Right renal cortex interstitium (tissue), 3 donors: ENCODE measurements at places on chromosomes 7 and 10. TPM values are rescaled to one million over a fixed set of nuclear protein-coding genes. Genes with fewer than 3 reads are reported as not detected.

GRCh38 chr7:144027070-144027469 lies 21.7 kb upstream of the OR2A5 start:
- DNase-seq = peak; percentile 4

GRCh38 chr10:117920956-117921355 lies 125.8 kb downstream of the RAB11FIP2 start:
- DNase-seq = no peak

DNA sequence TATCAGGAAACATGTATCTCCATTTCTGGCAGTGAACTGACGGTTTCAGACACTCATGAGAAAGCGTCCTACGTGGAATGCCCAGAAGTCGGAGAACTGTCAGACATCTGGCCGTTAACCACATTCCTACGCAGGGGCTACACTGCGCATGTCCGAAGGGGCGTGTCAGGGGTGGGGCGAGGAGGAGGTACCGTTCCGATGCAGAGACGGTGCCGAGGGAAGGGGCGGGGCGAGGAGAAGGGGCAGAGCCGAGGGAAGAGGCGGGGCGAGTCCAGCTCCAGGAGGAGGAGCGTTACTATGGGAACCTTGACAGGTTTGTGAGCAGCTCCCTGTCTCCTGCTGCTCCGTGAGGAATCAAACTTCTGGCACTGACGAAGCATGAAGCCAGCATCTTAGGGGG lies 366.9 kb upstream of the NUPR2 start:
- no peak for DNase-seq

AOC1 gene
- 41.9 TPM for polyA plus RNA-seq

TAS2R3 gene
- polyA plus RNA-seq = 0.51 TPM

- DNase-seq = no peak
These were observed 5.0 kb downstream of the DOCK1 start for GRCh38 chr10:126910196-126910595.

DNA sequence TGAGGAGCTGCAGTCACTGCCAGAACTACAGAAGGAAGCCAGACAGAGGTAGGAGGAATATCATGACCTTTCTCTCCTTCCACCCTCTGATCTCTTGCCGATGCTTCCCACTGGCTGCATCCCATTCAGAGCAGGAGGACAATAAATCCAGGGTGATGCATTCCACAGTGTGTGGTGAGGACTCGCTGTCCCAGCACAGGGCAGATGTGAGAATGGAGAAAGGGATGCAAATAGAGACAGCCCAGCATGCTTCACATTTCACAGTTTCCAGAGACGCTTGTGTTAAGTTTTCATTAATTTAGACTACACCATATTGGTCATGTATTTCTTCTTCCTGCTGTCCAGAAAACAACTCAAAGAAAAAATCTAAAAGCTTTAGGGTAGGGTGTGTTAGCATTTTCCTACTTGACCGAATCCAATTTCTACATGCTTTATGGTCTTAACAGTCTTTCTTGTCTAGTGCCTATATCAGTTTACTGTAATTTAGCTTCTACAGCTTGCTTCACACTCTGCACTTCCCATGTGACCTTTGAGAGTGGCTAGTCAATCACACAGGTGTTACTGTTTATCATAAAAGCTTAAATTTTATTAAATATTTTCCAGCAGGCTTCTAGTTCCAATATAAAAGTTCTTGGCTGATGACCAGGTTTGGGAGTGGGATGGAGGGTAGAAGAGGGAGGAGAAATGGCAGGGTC lies 155.6 kb downstream of the RAPGEF5 start:
- no peak for DNase-seq

GRCh38 chr7:136078630-136079029 lies 101.5 kb upstream of the MTPN start:
- DNase-seq = no peak

- no peak for DNase-seq
These were observed 126.7 kb upstream of the C1QL3 start for GRCh38 chr10:16648366-16648765.

TIMM23 gene
- polyA plus RNA-seq = 69.7 TPM

ODAD2 gene
- 1.5 TPM for polyA plus RNA-seq

DNA sequence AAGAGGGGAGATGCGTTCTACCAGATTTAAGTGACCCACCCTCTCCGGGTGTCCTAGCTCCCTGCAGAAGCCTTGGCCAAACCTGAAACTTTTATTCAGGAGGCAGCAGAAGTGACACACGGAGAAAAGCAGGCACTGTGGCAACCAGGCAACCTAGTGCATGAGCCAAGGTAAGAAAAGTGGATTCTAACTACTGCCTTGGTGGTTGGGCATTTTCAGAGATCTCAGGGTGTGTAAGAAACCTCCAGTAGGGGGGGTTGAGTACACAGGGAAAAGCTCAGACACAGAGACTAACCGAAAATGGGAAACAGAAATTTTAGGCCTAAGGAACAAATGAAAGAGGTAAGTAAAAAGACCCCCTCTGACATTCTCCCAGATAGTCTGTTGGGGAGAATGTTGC lies 645.7 kb downstream of the ANKRD7 start:
- DNase-seq = no peak

DNA sequence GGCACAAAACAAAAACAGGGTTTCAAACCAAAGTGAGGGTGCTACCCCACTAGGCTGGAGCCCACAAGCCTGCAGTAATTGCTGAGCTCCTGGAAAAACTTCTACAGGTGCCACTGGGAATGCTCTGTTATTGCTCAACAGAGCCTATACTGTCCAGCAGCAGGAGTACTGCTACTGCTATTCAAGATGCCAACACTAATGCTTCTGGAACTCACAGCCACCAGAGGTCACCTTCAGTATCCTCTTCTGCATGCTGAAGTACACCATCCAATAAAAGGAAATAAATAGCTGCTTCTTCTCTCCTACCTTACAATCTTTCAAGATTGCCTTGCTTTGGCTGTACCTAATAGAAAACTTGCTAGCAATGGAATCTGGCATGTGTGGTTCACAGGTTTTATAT lies 222.0 kb downstream of the LRRN3 start:
- no peak for DNase-seq

ANKIB1 gene
- 44.5 TPM for polyA plus RNA-seq

POLR2J3 gene
- polyA plus RNA-seq = 98.1 TPM

GATA3 gene
- 77.4 TPM for polyA plus RNA-seq

DNA sequence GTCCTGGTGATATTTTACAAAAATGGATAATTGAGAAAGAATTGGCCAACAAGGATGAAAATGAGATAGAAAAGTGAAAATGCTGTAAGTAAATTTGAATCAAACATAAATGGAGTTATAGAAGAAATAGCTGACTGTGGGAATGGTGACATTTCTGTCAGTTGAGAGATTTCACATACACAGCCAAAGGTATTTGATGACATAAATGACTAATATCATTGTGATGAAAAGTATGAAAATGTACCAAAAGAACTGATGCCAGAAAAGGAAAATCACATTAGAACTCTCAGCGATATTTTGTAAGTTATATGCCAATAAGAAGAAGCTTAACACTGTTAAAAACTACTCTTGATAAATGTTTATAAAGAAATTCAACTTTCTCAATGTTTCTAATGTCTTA lies 54.9 kb downstream of the TFPI2 start:
- no peak for DNase-seq

DNA sequence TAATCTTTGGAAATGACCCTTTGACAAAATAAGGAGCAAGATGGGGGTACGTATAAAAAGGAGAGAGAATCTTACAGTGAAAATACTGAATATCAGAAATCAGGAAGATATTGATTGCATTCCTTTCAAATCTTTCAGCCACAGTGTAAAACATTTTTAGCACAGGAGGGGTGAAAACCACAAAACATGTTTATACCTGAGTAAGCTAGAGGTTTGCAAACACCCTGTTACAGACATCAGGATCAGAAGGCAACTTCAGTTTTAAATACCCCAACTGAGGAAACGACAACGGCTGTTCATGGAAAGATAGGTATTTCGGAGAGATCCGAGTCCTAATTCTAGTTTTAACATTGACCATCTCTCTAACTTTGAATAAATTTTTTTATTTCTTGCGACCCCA lies 69.1 kb upstream of the ITGB1 start:
- no peak for DNase-seq

AKR1C2 gene
- 7.9 TPM for polyA plus RNA-seq

SPDYE1 gene
- 0.62 TPM for polyA plus RNA-seq

MUC12 gene
- polyA plus RNA-seq = not detected

- no peak for DNase-seq
These were observed 101.0 kb downstream of the MYL10 start for GRCh38 chr7:101527844-101528667.

- DNase-seq = no peak
These were observed 266.3 kb downstream of the KCND2 start for GRCh38 chr7:120539321-120539720.

ITPRID1 gene
- not detected for polyA plus RNA-seq

HGF gene
- 3.1 TPM for polyA plus RNA-seq

VGF gene
- polyA plus RNA-seq = 0.21 TPM

GRCh38 chr7:28754027-28754426 lies 204.1 kb downstream of the TRIL start:
- no peak for DNase-seq

DNA sequence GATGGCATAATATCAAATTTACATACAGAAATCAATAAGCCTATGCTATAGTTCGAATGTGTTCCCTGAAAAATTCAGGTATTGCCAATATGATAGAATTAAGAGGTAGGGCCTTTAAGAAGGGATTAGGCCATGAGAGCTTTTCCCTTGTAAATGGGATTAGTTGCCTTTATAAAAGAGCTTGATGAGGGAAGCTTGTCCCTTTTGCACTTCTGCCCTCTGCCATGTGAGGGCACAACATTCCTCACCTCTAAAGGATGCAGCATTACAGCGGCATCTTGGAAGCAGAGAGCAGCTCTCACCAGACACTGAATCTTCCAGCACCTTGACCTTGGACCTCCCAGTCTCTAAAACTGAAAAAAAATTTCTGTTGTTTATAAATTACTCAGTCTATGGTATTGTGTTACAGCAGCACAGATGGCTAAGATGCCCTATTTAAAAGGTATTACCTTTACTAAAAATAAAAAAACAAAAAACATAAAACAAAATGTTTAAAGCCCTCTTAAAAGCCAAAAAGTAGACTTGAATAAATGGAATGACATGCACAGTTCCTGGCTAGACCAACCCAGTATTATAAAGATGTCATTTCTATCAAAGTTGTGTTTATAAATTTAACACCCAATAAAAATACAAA lies 909.6 kb downstream of the REEP3 start:
- DNase-seq = no peak

DNA sequence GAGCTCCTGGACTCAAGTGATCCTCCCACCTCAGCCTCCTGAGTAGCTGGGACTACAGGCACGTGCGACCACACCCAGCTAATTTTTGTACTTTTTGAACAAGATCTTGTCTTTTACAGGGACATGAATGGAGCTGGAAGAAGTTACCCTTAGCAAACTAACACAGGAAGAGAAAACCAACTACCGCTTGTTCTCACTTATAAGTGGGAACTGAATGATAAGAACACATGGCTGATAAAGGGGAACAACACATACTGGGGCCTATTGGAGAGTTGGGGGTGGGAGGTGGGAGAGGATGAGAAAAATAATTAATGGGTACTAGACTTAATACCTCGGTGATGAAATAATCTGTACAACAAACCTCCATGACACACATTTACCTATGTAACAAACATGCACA lies 70.9 kb upstream of the INHBA start:
- DNase-seq = no peak

DNA sequence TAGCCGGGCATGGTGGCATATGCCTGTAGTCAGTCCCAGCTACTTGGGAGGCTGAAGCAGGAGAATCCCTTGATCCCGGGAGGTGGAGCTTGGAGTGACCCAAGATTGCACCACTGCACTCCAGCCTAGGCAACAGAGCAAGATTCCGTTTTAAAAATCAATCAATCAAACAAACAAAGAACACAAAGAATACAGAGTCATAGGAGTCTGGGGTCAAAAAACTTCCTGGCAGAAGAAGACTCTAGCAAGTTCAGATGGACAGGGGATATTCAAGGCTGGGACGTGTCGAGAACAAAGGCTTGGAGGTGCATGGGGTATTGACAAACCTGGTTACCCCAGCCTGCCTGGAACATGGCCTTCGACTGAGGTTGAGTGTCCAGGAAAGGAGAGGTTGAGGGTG lies 228.8 kb upstream of the AGK start:
- DNase-seq = no peak

GRCh38 chr7:1767524-1767923 lies 97.4 kb downstream of the ELFN1 start:
- no peak for DNase-seq

IKZF1 gene
- polyA plus RNA-seq = 1.2 TPM
